ENCODE measurements at places on chromosomes 3 and 15.

DNA sequence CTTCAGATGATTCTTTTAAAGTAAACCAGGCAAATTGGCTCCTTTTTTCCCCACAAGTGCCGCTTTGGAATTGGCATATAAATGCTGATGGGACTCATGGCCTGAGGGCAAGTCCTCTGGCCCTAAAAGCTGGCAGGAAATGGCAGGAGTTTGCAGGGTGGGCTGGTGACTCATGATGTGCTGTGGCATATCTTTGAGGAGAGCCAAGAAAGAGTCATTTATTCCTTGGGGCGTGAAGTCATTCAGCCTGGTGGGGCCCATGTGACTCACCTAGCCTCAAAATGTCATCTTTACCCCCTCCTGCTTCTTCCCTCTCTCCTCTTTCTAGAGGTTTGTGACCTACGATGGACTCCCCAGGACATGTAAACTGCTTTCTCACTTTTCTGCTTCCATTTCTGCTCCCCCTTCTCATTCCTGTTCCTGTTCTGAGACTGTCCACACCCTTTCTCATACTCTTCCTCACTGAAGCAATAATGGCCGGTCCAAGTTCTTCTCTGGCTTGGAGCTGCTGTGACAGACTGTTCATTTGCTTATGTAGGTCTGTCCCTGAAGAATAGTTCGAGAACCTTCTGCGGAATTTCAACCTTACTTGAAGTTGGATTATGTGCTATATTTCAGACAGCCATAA, 326.1 kb downstream of the SATB1 start:
- no peak for DNase-seq

DNA sequence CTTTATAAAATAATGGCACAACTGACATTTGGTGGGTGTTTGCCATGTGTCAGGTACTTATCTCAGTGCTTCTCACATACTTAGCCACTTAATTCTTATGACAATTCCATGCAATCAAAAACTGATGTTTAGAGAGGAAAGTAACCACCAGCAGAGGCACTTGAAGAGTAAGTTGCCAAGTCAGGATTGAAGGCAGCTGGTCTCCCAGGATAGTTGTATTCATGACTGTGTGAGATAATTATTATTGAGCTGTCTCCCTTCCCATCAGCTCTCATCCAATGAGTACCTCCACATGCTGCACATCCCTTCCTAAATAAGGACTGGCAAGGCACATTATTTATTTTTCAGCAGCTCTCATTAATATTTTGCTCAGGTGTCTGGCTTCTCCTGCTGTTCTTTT, 4.8 kb downstream of the VEPH1 start:
- DNase-seq: no peak

DNA sequence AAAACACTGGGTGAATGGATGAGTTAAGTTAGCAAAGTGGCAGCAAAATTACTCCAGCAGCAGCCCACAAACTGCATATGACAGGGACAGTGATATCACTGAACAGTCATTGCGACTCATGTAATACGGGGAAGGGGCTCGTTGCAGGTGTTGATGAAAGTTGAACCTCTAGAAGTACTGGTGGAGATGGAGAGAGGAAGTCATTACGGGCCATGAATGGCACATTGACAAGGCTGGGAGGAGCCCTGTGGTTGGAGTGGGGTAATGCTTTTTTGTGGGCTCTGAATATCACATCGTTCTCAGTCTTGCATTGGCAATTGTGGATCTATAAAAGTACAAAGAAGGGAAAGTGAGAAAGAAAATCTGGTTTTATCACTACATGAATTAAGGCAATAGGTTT, 278.1 kb downstream of the ZPLD1 start:
- no peak for DNase-seq

DNA sequence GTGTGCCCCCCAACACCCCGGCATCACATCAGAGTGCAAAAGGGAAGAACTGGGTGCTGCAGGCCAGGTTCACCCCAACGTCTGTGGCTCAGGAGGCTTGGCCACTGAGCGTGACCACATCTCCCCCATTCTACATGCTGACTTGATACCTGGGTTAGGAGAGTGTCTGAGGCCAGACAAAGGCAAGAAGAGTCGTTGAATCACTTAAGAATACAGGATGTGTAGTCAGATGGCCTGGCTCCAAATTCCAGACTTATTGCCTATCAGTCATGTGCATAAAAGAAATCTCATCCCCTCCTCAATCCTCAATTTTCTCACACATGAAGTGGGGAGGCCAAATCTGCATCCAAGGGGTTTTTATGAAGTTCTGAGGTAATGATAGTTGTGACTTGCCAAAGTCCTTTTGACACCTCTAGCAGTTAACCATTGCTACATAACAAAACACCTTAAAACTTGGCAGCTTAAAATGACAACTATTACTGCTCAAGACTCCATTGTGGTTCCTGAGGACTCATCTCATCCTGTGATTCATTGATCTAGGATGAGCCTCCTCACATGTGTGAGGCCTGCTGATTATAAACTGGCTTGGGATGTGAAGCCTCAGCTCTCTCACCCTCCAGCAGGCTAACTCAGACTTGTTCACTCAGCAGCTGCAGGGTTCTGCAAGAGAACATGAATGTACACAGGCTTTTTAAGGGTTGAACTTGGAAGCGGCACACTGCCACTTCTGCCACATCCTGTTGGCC, 138.8 kb upstream of the TLE3 start:
- no peak for DNase-seq

Data from NCI-H1436 (cell line).